Activated CD8-positive, alpha-beta memory T cell treated with anti-CD3 and anti-CD28 coated beads, Interleukin-2, amount 50 U/mL, for 48 hours (primary cell): ENCODE measurements at places on chromosomes 13 and 19.

- no peak for DNase-seq
These were observed 26.1 kb upstream of the TIMM44 start for GRCh38 chr19:7969555-7969939.

GRCh38 chr19:51144482-51145045 lies 2.5 kb downstream of the SIGLEC7 start:
- no peak for DNase-seq

GRCh38 chr13:68214691-68215415 lies 984.7 kb upstream of the PCDH9 start:
- no peak for DNase-seq

- DNase-seq = no peak
These were observed 207.0 kb downstream of the TDRD3 start for GRCh38 chr13:60604058-60604457.

- DNase-seq = no peak
These were observed 160.0 kb upstream of the ATXN8OS start for GRCh38 chr13:69947582-69947981.
